Dermis blood vessel endothelial cell (primary cell): ENCODE measurements at places on chromosomes 7 and 10.
A peak's percentile ranks its signal among the peaks of the same experiment; 100 is the strongest.

DNA sequence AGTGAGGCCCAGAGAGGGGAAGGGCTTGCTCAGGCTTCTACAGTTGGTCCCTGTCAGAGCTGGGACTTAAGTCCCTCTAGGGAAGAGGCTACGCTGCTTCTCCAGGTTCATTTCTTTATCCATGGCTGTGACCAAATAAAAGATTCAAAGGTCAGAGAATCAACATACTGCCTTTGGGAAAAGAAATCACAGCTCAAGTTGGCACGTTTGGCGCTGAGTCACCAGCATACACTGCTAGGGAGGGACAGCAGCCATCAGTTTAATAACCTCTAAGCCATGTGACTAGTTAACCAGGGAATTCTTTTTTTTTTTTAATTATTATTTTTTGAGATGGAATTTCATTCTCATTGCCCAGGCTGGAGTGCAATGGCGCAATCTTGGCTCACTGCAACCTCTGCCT is 28.4 kb upstream of the CRHR2 start:
- DNase-seq: no peak

- no peak for DNase-seq
Measured at GRCh38 chr7:155187061-155187785, 110.5 kb upstream of the INSIG1 start.

DNA sequence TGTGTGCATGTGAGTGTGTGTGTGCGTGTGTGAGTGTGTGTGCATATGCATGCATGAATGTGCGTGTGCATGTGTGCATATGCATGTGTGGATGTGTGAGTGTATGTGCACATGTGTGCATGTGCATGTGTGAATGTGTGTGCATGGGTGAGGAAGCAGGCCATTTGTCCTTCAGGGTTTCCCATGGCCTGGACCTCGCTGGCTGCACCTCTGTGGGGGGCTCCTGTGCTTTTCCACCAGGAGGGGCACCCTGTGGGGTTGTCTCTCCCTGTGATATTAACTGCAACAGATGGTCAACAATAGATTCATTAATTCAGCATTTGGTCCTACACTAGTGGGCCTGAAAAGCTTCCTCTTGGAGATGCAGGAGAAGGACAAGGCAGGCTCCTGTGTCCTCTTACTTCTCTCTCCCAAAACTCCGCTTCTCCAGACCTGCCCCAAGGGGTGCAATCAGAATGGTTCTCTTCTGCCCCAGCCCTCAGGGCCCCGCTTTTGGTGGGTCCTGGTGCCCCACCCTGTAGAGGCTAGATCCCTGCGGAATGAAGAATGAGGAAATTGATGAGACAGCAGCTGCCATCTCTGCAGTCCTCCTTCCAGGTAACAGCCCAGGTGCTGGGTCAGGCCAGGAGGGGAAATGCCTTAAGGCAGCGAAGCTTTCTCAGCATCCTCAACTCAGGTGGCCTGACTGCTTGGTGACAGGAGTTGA is 41.5 kb upstream of the NUB1 start:
- DNase-seq: no peak

DNA sequence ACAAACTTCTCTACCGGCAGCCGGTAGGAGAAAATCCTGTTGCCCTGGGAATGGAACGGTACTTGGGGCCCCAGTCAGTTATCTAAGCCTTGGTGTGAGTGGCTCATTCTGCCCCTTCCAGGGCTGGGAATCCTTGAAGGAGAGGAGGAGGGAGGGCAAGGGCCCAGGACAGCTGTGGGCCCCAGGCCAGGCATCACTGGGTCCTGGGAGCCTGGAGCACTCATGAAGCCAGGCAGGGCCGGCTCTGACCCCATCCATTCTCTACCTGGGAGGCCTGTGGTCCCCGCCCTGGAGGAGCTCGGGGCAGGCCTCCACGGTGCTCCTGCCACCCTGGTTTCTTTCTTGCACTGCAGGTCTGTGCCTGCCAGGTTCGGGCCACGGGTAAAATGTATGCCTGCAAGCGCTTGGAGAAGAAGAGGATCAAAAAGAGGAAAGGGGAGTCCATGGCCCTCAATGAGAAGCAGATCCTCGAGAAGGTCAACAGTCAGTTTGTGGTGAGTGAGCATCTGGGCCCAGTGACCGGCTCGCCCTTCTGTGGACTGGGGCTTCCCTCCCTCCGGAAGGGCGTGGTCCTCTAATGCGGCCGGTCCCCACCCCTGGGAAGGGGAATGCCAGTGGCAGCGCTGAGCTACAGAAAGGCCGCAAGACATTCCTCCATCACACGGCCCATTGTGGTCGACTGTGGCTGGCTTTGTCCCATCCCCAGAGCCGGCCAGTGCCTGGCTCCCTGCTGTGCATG is 111.3 kb downstream of the RGS10 start:
- DNase-seq: no peak

DNA sequence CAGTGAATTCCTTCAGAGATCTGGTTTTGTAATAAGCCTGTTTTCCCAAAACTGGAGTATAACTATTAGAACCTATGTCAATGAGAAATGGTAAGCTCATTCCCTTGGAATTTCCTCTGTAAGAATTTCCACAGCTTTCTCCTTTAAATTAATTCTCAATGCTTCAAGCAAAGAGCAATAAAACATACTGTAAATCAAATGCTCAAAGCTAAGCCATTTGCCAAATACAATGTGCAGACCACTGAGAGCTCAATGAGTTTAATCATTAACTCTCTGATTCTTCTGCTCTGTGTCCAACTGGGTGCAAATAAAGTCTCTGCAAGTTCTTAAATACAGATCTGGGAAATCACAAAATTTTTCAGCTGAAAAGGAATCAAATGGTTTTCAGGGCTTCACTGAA is 227.6 kb upstream of the IMMP2L start:
- no peak for DNase-seq

GRCh38 chr10:35843524-35844181 is 201.6 kb upstream of the FZD8 start:
- DNase-seq: peak; percentile 54

DNA sequence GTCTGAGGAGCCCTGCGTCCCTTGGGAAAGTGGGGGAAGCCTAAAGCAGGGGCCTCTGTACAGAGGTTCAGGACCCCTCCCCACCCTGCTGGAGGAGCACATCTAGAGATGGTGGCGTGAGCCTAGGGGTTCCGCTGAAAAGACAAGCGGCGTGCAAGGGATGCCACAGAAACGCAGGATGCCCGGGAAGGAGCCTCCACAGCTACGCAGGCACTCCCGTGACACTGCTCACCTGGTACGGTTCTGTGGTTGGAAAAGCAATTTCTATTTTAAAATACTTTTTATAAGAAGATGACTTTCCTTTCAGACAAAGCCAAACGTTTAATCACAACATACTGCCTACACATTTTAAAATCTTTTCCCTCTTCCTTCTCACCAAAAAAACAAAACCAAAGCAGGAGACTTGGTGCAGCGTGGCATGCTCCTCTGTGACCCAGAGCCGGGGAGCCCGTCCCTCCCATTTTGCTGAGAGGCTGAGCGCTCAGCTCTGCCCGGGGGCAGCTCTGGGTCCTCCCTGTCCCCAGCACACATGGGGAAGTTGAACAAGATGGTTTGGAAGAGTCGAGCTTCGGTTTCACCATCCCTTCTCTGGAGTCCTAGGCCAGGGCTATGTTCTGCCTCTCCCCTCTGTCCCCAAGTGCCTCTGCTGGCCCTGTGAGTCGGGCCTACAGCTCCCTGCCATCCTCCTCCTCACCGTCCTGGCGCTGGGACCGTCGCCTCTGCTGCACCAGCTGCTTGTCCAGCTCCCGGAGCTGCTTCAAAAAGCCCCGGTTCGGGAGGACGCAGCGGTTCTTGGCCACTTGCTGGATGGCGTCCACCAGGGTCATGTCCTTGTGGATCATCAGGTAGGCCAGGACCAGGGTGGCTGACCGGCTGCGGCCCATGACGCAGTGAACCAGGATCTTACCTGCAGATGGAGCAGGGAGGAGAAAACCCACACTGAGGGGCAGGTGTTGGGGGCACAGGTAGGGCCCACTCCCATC is 74.0 kb upstream of the SAMD8 start:
- DNase-seq: no peak

DNA sequence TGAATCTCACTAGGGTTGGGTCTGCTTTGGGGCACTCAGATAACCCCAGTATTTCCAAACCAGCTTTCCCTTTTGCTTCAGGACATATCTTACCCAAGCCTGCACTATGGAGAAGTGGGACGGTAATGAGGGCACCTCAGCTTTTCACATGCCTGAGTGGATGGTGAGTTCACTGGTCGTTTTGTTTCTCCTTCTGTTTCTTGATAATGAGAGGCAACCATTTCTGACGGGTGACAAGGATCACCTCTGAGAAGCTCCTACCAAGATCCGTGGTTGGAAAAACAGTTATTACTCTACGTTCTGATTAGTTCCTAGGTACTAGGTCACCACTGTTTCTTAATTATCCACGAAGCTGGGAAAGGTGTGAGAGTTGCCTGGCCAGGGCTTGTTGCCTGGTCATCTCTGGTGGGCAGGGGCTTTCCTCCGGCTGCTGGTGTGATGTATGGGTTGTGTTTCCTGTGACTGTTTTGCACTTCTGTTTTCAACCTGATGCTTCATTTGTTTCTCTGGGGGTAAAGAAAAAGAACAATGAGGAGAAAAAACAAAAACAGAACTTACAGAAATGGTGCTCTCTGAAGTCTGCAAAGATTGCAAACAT is 65.7 kb upstream of the STRIP2 start:
- peak; percentile 20 for DNase-seq
